ENCODE measurements at places on chromosomes 3 and 15.

GRCh38 chr3:3110749-3111361, 681 bp upstream of the IL5RA start:
- no peak for DNase-seq

- no peak for DNase-seq
Measured at GRCh38 chr3:104359546-104359945, 1007.2 kb upstream of the ALCAM start.

GRCh38 chr3:131957980-131958379, 76.8 kb downstream of the CPNE4 start:
- DNase-seq = no peak

DNA sequence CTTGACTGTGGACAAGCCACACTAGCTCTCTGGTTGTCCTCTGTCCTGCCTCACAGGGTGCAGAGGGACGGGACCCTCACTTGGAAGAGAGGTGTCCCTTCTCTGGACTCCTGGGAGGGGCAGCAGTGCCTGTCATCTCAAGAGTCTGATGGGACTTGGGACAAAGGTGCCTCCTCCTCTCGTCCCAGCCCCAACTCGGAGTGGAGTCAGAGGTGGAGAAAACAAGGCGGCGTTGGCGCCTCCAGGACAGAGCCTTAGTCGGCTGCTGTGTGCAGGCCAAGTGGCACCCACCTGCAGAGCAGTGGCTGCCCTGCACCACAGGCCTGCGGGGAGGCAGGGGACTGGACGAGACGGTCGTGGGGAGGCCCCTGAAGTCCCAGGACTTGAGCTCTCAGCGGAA, 9.4 kb upstream of the SEC13 start:
- DNase-seq = no peak

- peak; percentile 29 for DNase-seq
Measured at GRCh38 chr15:70096215-70097062, 1.3 kb downstream of the TLE3 start.

DNA sequence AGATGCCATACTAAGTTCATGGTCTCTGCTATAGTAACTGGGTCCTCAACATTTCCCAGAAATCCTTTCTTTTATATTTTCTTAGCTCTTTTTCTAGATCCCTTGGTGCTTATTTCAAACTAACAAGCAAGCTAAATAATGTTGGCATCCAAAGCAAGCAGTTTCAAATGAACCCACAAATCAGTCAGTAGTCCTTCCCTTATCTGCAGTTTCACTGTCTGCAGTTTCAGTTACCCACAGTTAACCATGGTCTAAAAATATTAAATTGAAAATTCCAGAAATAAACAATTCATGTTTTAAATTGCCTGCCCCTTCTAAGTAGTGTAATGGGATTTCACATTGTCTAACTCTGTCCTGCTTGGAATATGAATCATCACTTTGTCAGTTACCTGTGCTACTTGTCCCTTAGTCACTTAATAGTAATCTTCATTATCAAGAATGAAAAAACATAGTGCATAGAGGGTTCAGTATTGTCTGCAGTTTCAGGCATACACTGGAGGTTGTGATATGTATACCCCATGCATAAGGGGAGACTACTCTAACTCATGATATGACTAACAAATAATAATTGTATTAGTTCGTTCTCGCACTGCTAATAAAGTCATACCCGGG, 633.7 kb downstream of the MECOM start:
- DNase-seq = no peak

DNA sequence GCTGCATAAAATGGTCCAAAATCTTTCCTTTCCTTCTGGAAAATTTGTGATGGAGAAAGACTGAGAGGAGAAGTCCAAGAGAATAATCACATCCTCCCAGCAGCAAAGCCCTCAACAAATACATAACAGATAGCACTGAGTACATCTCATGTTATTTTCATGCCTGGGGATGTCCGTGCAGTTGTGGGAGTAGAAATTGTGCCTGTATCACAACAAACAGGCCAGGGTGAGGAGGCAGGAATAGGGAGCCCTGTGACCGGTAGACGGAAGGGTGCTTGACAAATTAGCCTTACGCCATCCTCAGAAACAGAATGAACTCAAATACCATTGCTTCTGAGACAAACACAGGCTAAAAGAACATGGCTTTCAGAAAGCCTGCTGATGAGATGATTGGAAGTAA, 333.2 kb upstream of the UMPS start:
- no peak for DNase-seq

DNA sequence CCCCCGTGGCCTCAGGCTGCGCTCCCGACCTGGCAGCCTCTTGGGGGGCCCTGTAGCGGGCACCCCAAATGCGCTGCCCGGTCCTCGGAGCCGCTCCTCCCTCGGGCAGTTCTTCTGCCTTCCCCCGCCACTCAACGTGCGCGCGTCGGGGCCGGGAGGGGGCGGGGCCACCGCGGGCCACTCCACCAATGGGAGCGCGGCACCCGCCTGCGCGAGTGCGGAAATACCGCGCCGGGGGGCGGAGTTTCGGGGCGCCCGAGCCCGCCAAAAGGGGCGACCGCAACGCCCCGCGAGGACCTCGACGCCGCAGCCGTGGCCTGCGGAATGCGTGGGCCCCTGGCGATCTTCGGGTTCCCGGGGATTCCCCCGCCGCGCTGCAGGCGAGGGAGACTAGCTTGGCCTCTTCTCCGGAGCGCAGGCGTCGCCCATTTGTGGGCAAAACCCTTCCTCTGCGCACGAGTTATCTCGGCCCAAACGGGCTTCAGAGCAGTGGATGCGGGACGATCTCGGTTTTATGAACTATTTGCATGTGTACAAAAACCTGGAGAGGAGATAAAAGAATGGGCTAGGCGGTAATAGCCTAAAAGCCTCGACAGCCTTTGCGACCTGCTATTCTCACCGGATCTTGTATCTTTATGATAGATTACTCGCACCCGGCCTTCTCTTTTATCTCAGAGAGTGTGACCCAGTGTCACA, at the start of gene TASOR:
TSS of gene TASOR (minus strand) at position 144 of the 696 bp plus-strand sequence. CDS start 259 bp downstream, outside the sequence.
- DNase-seq = peak; percentile 75

DNA sequence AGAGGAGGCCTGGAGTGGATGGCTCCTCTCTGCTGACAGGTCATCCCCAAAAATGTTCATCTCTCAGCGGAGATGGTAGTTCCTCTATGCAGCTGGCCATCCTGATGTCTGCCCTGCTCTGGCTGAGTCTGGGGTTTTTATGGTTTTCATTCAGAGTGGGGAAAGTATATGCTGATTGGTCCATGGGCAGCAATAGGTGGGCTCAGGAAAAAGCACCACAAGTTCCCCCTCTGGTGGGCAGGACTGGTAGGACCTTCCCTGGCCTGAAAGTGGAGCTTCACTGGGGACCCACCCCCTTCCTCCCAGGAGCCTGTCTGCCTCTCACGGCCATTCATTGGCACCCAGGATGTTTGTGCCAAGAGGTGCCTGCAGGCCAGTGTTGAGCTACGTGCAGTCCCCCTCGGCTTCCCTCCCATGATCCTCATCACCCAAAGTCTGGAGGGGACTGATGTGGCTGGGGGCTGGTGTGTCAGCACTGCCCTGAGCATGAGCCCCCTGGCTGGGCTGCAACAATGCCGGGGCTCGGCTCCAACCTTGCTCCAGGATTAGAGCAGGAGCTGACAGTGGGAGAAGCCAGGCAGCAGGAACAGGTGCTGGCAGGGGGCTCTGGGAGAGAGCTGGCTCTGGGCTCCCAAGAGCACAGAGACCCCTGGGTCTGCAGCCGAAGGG, 13.1 kb upstream of the BLOC1S6 start:
- no peak for DNase-seq

DNA sequence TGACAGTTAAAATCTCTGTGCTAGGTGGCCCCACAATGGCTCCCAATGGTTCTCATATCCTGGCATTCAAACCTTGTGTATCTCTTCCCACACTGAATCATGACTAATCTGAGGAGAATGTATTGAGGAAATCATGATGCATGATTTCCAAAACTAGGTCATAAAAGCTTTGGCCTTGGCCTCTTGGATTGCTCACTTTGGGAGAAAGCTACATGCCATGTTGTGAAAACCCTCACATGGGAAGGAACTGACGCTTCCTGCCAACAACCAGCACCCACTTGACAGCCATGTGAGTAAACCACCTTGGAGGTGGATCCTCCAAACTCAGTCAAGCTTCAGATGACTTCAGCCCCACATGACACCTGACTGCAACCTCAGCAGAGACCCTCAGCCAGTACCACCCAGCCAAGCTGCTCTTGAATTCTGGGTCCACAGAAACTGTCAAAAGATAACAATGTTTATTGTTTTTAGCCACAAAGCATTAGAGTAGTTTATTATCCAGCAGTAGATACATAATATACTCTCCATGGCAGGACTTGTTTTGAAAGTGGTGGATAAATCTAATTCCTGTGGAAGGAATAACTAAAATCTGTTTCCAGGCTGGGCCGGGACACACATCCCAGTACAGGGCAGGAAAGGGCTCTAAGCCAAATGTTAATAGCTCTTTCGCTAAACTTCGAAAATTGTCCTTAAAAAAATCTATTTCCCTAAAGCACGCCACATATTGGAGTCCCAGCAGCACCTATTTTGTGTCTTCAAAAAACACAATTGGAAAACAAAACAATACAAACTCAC, 1.0 kb upstream of the ZNF620 start:
- no peak for DNase-seq

- DNase-seq = peak; percentile 30
Measured at GRCh38 chr3:45760878-45761711, 35.2 kb downstream of the SLC6A20 start.

GRCh38 chr3:22720596-22720995, 482.5 kb upstream of the UBE2E2 start:
- no peak for DNase-seq

Measured in hippocampal formation (tissue), 2 donors.